ENCODE measurements at places on chromosomes 5 and 9.

GRCh38 chr9:109467936-109468335 is 30.2 kb downstream of the PTPN3 start:
- ATAC-seq, result no peak

- no peak for ATAC-seq
These were observed 30.7 kb downstream of the ACOT12 start for GRCh38 chr5:81363093-81363871.

DNA sequence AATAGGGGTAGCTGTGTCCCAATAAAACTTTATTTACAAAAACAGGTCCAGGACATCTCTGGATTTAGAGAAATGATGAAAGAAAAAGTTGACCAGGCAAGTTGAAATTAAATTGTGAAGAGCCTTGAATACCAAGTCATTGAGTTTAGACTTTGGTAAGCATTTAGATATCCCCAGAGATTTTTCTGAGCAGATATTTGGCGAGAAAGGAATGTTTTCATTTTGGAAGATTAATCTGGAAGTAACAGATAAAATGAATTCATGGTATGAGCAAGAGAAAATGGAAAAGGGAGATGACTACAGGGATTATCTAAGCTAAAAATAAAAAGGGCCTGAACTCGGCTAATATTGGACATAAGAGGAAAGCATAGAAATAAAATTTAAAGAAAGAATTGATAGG is 157.6 kb downstream of the ACTL7B start:
- ATAC-seq, result no peak

DNA sequence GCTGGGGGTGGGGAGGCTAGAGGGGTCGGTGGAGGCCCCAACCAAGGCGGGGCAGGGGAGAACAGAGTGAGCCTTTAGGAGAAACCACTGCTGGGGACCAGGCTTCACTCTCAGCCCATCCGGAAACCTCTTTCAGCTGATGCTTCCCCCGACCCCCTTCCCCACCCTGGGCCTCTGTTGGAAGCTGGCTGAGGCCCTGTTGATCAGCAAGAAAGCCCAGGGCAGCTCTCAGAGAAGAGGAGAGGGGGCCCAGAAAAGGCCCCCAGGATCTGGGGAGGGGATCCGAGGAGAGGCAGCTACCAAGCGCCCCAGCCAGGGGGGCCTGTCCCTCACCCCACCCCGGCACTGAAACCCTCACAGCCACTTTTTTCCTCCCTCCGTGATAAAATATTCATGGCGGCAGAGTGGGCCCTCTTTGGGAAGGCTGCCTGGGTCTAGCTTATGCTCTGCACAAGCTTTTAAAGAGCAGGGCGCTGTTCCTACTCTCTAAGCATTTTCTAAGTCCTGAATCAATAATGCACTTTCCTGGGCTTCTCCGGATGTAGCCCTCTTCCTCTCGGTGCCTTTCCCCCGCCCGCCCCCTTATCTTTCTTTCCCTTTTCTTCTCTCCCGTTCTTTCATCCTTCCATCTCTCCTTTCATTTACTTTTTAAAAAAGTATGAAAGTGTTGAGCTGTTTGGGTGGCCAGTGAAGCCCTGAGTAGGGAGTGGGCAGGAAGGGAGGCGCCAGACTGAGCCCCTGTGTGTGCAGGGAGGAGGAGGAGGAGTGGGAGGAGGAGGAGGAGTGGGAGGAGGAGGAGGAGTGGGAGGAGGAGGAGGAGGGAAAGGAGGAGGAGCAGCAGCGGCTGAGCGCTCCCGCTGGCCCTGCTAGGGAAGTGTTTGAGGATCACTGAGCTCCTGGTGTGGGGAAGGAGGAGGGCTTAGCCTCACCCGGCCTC is 23.5 kb downstream of the NTNG2 start:
- ATAC-seq, result no peak

GRCh38 chr5:55554585-55555202 is 19.9 kb upstream of the PLPP1 start:
- ATAC-seq, result no peak

DNA sequence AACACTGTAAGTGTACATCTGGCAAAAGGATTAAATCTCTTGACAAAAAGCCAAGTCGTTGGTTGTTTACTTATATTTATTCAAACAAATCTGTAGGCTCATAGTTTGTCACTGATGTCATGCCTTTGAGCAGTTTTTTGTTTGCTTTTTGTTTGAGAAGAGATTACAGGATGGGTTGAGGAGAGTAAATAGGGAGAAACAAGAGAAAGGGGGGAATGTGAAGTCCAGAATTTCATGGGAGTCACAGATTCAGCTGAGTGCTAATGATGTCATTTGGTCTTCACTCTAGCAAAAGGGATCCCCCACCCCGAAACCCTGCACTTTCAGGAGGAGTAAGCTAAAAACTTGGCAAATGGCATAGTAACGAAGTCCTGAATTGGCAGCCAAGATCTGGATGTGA is 337.4 kb downstream of the GLIS3 start:
- ATAC-seq, result no peak

- no peak for ATAC-seq
These were observed 4.1 kb upstream of the C5orf63 start for GRCh38 chr5:127077366-127077765.

- ATAC-seq, result no peak
These were observed 116.7 kb downstream of the GOLPH3 start for GRCh38 chr5:32057187-32058096.

Data from gastroesophageal sphincter (tissue), 4 donors.